ENCODE measurements at places on chromosomes 1 and 21.

GRCh38 chr1:22275626-22276395, 132.9 kb upstream of the WNT4 start:
- peak; percentile 39 for DNase-seq

GRCh38 chr1:221867003-221867402, 125.1 kb upstream of the DUSP10 start:
- DNase-seq = no peak

GRCh38 chr1:168446081-168446480, 97.7 kb downstream of the XCL2 start:
- DNase-seq = no peak

DNA sequence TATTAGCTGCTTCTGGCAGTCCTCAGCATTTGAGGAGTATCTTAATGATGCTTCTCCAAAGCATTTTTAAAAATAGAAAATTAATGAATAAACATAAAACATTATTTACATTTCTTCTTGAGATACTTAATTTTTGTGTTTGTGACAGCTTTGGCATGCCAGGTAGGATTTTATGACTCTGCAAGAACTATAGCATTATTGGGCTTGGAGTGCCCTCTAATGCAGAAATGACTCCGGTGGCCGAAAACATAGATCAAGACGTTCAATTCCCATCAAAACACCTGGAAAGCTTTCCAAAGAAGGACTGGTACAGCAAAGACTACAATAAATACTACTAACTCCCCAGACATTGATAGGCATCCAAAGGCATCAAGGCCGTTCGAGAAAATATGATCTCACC, 366.4 kb upstream of the CXADR start:
- DNase-seq = no peak

DNA sequence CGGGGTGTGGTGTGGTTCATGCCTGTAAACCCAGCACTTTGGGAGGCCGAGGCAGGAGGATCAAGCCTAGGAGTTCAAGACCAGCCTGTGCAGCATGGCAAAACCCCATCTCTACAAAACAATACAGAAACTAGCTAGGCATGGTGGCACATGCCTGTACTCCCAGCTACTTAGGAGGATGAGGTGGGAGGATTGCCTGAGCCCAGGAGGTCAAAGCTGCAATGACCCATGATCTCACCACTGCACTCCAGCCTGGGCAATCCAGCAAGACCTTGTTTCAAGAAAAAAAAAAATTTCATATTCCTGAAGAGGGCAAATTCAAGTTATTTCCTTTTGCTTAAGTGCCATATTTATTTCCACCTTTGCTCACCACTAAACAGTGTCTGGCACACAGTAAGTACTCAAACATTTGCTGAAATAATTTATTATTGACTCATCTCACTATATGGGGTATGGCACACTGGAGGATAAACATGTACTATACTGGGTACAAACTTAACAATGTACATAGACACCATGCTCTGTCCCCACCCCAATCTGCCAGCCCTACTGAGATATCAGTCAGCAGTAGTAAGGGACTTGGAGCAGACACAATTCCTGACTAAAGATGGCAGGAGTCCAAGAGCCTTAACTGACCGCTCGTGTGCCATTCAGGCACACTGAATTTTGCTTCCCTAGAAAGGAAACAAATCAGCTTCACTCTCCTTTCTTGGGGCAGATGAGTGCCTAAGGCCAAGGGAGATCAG, 15.5 kb downstream of the MEAF6 start:
- no peak for DNase-seq

GRCh38 chr1:214362188-214362882, 81.4 kb downstream of the SMYD2 start:
- no peak for DNase-seq

DNA sequence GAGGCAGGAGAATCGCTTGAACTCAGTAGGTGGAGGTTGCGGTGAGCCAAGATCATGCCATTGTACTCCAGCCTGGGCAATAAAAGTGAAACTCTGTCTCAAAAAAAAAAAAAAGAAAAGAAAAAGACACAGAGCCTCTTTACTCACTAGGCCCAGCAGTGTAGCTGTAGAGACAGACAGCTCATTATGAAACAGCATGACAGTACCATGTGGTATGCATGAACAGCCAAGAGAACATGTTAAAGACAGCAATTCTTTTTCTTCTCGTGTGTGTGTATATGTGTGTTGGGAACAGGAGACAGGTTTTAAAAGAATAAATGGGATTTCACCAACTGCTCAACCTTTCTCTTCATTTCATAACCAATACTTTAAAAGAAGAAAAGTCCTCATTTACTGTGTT, 118.8 kb downstream of the PIK3R3 start:
- no peak for DNase-seq

DNA sequence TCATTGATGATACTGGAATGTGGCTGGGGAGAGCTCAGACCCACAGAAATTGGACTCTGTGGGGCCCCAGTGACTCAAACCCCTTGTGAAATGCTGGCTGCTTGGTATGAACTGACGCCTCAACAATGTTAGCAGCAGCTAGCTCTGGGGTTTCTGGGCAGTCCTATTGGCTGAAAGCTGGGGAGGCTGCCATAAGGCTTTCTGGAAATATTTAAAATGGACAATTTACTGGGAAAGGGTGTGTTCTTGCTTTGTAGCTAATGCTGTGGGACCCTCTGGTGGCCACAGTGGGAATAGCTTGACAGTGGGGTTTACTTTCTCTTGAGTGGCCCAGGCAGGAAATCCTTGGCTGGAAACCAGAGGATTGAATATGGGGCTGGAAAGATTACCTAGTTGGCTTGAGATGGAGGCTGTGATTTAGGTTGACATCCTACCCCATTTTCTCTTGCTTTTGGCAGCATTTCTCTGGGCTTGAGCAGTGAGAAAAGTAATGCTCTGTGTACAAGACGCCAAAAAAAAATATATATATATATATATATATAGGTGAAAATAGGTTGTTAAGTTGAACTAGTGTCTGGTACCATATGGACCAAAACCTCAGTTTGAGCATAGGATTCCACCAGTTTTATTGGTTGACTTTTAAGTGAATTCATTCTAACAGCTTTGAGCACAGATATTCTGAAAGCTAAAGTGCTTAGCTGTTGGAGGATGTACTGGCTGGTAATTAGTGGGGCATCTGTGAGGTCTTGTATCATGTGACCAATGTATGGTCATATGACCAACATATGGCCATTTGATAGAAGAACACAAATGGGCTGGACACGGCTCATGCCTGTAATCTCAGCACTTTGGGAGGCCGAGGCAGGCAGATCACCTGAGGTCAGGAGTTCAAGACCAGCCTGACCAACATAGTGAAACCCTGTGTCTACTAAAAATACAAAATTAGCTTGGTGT, 8.2 kb upstream of the S100A10 start:
- peak; percentile 68 for DNase-seq
